Fibroblast of skin of scalp (primary cell): ENCODE measurements at places on chromosomes 16 and 17.
A peak's percentile ranks its signal among the peaks of the same experiment; 100 is the strongest.

GRCh38 chr16:1441391-1441829 lies 2.9 kb downstream of the CCDC154 start:
- DNase-seq, result no peak

DNA sequence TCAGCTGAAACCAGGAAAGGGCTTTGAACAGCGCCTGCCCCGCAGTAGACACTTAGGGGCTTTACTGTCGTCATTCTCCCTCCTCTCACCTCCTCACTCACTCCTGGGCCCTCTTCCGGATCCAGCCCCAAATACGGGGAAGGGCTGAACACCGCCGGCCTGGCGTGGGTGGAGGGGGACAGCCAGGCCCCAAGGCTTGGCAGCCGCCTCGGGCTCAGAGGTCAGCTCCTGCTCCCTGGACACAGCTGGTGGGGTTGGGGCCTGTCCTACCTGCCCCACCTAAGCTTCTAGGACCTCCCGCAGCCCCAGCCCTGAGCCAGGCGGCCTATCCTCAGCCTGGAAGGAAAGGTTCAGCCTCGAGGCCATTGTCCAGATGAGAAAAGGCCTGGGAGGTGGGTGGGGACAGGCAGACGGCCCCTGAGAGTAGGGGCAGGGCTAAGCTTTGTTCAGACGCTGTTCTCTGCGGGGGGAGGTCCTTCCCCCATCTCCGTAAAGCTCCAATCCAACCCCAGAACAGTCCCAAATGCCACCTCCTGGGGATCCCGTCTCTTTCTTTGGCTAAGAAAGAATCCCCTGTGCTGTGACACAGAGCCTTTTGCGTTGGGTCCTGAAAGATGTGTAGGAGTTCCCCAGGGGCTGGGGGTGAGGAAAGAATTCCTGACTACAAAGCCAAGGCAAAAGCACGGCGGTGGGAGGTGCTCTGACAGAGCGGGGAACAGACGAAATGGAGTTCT lies 881 bp upstream of the LLGL1 start:
- peak; percentile 74 for DNase-seq

DNA sequence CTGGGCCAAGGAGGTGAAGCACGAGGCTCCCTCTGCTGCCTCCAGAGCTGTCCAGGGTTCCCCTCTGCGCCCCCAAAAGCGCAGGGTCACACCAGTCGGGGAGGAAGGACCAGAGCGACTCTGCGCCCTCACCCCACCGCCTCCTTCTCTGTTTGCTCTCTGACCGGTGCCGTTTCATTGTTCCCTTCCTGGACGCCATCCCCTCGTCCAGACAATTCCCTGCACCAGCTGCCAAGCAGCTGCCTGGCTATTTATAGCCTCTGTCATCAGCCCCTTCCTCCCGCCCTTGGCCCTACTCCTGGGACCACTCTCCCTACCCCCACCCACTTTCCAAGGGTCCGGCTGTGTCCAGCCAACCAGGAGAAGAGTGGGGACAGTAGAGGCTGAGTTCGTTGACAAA lies 68.8 kb upstream of the CREBBP start:
- DNase-seq, result peak; percentile 24

GRCh38 chr16:31298340-31298739 lies 38.6 kb downstream of the ITGAM start:
- DNase-seq, result no peak
